Activated naive CD8-positive, alpha-beta T cell treated with anti-CD3 and anti-CD28 coated beads, Interleukin-2, amount 50 U/mL, for 16 hours (primary cell): ENCODE measurements at places on chromosomes 4 and X.

DNA sequence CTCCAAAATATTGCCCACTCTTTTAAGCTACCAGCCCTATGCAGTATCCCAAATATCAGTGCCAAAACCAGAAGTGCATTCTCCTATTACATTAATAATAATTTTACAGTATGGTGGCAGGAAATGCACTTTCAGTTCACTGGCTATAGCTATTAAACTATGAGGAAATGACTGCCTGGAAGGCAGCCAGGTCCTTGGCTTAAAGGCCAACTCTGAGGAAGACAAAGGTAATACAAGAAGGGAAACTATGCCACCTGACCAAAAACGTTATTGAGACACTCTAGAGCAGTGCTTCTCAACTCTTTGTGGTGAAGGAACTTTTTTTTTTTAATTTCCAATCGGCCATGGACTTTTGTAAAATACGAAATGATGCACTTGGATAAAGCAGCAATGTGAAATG, 133.6 kb upstream of the VAMP7 start:
- no peak for DNase-seq

DNA sequence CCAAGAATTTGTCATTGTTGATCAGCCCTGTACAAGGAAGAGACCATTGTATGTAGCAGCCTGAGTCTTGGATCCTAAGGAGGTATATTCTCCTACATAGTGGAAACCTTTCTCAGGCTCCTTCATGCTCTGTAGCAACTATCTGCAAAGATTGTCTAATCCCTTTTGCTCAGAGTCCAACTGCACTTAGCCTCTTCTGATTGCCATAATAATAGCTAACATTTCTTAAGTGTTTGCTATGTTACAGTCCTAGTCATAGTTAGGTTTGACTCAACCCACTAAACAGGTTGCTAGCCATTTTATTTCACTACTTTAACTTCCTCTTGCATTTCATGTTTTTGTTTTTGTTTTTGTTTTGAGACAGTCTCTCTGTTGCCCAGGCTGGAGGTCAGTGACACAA, 50.8 kb upstream of the SLC16A2 start:
- DNase-seq: no peak

DNA sequence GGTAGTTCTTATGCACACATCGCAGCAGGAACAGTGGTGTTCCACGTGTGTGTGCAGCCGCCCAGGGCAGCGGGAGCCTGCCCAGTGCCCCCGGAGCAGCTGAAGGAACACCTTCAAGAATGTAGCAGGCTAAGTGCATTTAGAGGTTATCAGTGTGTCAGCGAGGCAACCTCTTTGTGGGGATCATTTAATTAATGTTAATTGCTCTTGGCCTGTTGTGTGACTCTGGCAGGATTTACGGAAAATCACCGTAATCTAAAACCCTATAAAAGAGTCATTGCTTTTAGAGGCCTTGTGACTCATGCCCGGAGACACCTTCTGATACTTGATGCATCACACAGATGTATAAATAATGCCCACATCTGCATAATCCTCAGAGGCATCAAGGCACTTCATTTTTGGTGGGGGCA, 47.3 kb upstream of the GATB start:
- no peak for DNase-seq

- DNase-seq: no peak
Measured at GRCh38 chr4:101238706-101239105, 108.6 kb downstream of the PPP3CA start.

GRCh38 chr4:121697564-121697963, 784 bp upstream of the ANXA5 start:
- no peak for DNase-seq

DNA sequence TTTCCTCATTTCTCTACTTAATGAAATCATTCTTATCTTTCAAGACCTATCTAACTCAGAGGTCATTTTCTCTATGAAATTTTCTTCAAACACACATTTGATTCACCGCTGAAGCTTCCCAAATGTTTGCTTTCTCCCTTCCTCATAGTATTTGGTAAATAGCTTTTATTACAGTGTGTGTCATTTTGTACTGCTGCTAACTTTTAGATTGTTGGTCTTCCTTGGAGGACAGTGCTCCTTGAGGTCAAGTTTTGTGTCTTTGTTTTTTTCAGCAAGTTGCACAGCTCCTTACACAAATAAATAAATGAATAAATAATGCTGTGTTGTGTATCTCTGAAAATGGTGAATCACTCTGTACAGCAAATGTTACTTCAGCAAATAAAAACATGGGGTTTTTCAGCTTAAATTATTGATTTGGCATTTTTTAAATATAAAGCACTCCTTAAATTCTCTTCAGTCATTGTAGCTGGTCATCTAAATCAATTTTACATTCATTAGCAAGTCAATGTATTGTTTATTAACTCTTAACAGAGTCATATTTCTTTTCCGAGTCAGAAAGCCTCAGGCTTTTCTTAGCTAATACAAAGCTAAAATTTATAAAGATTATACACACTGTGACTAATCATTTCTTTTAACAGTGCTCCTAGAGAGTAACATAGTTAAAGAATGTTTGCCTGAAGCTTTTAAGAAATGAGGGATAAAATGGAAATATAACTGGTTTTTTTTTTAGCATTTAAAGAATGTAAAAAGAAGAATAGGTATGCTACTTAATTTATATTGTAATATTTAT, 30.1 kb upstream of the MAD2L1 start:
- DNase-seq: no peak

DNA sequence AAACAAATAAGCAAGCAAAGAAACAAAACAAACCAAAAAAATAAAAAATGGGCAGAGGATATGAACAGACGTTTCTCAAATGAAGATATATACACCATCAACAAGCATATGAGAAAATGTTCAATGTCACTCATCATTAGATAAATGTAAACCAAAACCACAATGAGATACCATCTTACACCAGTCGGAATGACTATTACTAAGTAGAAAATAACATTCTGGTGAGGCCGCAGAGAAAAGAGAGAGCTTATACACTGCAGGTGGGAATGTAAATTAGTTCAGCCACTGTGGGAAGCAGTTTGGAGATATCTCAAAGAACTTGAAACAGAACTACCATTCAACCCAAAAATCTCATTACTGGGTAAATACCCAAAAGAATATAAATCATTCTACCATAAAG, 321.0 kb upstream of the SLIT2 start:
- DNase-seq: no peak

GRCh38 chrX:47361538-47362511, 8.6 kb upstream of the ZNF157 start:
- DNase-seq: no peak
